ENCODE measurements at places on chromosomes 1 and 21.

DNA sequence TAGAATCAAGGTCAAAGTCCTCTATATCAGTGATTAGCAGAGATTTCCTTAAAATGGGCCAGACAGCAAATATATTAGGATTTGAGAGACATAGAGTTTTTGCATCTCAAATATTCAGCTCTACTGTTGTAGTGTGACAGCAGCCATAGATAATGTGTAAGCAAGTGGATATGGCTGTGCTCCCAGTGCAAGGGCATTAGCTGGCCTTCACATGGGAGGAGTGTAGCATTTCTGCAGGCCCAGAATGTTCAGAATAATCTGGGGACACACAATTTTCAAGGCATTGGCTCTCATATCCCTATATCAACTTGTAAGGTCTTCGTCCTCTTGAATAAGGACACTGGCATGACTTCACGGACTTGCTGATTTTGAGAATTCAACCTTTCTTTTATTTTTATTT, 402.3 kb upstream of the ADAMTS5 start:
- no peak overlapping the region for H3K27ac ChIP-seq
- no peak overlapping the region for H3K4me3 ChIP-seq
- DNase-seq: no peak
- H3K36me3 ChIP-seq: no peaks in the 10 kb centered on the region
- no peaks in the 10 kb centered on the region for H3K27me3 ChIP-seq

GRCh38 chr21:46527801-46528200, 69.1 kb downstream of the DIP2A start:
- no peak overlapping the region for H3K27ac ChIP-seq
- DNase-seq: no peak
- H3K4me3 ChIP-seq: no peak overlapping the region
- H3K36me3 ChIP-seq: peaks cover 37% of the 10 kb centered on the region

DNA sequence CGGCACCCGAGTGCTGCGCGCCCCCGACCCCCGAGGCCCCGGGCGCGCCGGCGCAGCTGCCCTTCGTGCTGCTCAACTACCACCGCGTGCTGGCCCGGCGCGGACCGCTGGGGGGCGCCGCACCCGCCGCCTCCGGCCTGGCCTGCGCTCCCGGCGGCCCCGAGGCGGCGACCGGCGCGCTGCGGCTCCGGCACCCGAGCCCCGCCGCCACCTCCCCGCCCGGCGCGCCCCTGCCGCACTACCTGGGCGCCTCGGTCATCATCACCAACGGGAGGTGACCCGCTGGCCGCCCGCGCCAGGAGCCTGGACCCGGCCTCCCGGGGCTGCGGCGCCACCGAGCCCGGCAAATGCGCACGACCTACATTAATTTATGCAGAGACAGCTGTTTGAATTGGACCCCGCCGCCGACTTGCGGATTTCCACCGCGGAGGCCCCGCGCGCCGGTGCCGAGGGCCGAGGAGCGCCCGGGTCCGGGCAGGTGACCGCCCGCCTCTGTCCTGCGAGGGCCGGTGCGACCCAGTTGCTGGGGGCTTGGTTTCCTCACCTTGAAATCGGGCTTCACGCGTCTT, 49.0 kb downstream of the SIM2 start:
- no peak overlapping the region for H3K4me3 ChIP-seq
- H3K27me3 ChIP-seq: peaks cover 73% of the 10 kb centered on the region
- H3K36me3 ChIP-seq: peaks cover 2% of the 10 kb centered on the region
- peak; percentile 50 for DNase-seq
- H3K27ac ChIP-seq: no peak overlapping the region
- peaks cover 10% of the 10 kb centered on the region for H3K4me1 ChIP-seq

DNA sequence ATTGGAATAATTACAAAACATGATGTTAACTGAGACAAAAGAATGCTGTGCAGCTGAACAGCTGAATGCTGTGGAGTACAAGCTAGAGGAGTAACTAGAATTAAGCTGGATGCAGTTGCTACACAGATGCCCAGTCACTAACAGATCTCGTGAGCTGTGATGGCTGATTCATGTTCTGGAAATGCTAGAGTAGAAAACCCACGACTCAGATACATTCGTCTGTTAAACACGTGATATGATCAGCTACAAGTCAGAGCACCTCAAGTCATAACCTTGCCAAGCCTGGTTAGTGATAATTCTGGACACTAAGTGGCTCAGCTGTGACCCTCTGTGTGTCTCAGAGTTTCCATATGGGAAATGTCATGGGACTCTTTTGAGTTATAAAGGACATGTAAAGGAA, 89.7 kb upstream of the ESRRG start:
- DNase-seq: no peak
- no peak overlapping the region for H3K27ac ChIP-seq
- no peaks in the 10 kb centered on the region for H3K27me3 ChIP-seq
- H3K36me3 ChIP-seq: no peaks in the 10 kb centered on the region

GRCh38 chr1:217527151-217527550, 103.7 kb downstream of the GPATCH2 start:
- no peak for DNase-seq
- no peak overlapping the region for H3K27ac ChIP-seq
- H3K4me1 ChIP-seq: no peaks in the 10 kb centered on the region
- no peaks in the 10 kb centered on the region for H3K36me3 ChIP-seq
- H3K4me3 ChIP-seq: no peak overlapping the region

DNA sequence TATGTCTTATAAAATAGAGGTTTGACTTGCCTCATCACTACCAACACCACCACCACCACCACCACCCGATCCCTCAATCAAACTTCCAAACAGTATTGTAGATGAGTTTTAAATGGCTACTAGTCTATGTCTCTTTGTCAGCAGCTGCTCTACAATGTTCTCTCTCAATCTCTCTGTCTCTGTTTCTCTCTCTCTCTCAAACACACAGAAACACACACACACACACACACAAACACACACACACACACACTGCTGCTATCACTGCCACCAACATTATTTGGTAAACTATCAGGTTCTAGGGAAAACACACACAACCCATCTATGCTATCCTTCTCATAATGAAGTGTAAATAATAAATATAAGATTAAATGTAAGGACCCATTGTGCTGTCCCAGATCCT, 2.4 kb downstream of the TNFSF4 start:
- peaks cover 8% of the 10 kb centered on the region for H3K27me3 ChIP-seq
- DNase-seq: no peak
- H3K4me1 ChIP-seq: peaks cover 39% of the 10 kb centered on the region
- peaks cover 4% of the 10 kb centered on the region for H3K36me3 ChIP-seq
- peak overlapping the region; percentile 62 for H3K27ac ChIP-seq
- peak overlapping the region; percentile 55 for H3K4me3 ChIP-seq

Data from activated naive CD4-positive, alpha-beta T cell treated with anti-CD3 and anti-CD28 coated beads, Interleukin-2, amount 10 ng/mL, durations not matched to agents 7 days and 5 days (primary cell).